AG09309 (cell line): ENCODE measurements at places on chromosomes 16 and 17.

DNA sequence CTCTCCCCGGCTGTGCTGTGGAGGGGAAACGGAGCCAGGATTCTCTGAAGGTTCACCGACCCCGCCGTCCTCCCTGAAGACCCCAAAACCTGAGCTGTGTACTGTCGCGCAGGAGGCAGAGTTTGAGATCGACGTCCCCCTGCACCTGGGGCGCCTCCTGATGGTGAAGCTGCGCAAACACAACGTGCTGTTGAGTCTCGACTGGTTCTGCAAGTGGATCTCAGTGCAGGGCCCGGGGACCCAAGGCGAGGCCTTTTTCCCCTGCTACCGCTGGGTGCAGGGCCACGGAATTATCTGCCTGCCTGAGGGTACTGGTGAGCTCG is 62.6 kb upstream of the TEKT1 start:
- DNase-seq = no peak

DNA sequence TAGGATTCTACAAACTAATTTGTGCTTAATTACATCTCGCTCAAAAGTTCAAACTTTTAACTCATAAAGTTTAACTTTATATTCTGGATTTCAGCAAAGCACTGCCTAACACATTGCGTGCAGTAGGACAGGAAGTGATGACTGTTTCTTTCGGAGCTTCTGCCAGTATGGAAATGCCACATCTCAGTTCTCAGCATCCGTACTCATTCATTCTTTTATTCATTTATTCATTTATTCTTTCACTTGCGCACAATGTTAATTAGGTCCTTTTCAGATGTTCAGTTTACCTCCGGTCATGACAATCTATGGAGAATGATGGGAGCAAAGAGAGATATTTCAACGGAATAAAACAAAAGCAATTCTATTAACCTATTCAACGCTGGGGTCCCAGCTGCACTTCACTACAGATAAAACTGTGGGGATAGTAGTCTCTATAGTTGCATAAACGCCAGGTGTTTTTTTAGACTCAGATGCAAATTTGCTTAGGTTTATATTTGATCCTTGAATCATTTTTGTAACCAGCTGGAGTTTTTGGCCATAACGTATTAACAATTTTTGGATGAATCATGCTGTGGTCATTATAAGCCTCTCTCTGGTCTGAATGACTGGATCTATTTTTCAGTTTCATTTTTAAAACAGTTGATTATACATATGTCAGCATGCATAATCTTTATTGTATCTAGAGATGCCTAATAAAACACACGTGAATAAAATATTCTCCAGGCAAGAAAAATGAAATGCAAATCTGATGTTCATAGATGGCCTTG is 143.9 kb downstream of the KCNJ2 start:
- peak; percentile 23 for DNase-seq

DNA sequence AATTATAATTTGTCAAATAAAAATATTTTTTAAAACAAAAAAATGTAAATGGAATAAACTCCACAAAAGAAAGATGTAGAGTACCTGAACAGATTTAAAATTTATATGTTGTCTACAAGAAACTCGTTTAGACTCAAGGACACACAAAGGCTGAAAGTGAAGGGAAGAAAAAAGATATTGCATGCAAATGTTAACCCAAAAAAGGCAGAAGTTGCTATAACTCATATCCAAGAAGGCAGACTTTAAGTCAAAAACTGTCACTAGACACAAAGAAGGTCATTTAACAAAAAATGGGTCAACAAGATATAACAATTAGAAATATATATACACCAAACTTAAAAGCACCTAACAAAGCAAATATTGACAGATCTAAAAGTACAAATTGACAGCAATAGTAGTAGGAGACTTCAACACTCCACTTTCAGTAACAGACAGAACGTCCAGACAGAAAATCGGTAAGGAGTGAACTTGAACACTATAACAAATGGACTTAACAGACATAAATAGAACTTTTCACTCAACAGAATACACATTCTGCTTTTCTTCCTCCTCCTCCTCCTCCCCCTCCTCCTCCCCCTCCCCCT is 40.8 kb upstream of the MYLK3 start:
- no peak for DNase-seq

DNA sequence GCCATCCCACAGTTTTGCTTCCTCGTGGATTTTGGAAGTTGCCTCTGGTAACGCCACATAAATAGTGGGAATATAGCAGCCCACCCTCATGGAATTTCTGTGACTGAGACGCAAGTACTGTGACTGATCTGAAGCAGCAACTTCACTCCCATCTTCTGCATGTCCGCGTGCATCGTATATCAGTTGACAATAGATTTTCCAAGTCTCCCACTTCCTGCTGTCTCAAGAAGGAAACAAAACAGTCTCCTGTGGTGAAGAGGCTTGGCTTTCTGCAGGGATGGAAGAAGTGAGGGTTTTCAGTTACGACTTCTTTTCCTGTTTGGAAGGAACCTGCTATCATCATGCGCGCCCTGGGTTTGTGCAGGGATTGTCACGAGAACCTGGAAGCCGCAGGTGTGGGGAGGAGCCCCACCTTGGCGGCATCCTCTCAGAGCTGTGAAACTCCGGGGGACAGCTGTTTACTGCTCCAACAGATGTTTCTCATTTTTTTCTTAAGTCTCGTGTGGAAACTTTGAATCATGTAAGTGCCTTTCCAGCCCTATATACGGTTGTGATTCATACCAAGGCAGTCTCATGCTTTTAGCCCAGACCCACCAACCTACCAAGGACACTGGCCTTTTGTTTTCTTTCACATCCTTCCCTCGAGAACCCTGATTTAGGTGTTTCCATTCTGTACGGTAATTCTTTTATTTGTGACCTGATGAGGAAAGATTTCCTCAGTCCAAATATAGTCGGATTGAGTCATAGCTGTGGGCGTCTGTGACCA is 57.5 kb downstream of the WIPI1 start:
- DNase-seq = no peak

- no peak for DNase-seq
Observed at GRCh38 chr16:64437706-64438324, 684.0 kb downstream of the CDH11 start.

DNA sequence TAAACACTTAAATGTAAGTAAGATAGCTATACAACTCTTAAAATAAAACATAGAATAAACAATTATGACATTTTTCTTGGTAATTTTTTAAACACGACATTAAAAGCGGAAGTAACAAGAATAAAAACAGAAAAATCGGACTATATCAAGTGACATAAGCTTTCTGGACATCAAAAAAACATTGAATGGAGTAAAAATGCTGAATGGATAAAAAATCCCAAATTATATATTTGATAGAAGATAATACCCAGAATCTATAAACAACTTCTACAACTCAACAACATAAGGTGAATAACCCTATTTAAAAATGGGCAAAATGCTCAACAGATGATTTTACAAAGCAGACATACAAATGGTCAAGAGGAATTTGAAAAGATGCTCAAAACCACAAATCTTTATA is 1866.5 kb downstream of the TP53TG3F start:
- no peak for DNase-seq

- peak; percentile 58 for DNase-seq
Observed at GRCh38 chr16:14186007-14186794, 115.1 kb downstream of the MRTFB start.

GRCh38 chr17:19384723-19385391 is 2.1 kb downstream of the MFAP4 start:
- peak; percentile 79 for DNase-seq
